ENCODE measurements at places on chromosomes 12 and 14. TPM values are rescaled to one million over a fixed set of nuclear protein-coding genes. Genes with fewer than 3 reads are reported as not detected.

The ACRBP gene
- total RNA-seq = 1.9 TPM

The FITM1 gene
- total RNA-seq = 0.96 TPM

- no peak for DNase-seq
Observed at GRCh38 chr14:64296561-64296960, 2.4 kb upstream of the ESR2 start.

DNA sequence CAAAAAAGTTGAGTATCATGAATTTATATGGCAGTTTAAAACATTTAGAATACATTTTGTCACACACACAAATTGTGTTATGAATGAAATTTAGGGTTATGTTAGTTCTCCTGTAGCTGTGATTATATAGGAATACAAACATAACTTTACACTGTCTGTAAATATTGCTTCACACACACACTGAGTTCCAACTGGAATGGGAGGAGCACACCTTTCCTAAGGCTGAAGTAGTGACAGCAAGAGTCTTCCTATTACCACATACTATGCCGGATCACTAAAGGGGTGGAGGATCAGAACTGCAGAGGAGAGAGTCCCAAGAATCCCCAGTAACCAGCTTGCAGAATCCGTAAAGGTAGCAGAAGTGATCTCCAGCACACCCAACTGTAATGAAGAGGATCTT is 63.7 kb downstream of the DNAI7 start:
- no peak for DNase-seq

DNA sequence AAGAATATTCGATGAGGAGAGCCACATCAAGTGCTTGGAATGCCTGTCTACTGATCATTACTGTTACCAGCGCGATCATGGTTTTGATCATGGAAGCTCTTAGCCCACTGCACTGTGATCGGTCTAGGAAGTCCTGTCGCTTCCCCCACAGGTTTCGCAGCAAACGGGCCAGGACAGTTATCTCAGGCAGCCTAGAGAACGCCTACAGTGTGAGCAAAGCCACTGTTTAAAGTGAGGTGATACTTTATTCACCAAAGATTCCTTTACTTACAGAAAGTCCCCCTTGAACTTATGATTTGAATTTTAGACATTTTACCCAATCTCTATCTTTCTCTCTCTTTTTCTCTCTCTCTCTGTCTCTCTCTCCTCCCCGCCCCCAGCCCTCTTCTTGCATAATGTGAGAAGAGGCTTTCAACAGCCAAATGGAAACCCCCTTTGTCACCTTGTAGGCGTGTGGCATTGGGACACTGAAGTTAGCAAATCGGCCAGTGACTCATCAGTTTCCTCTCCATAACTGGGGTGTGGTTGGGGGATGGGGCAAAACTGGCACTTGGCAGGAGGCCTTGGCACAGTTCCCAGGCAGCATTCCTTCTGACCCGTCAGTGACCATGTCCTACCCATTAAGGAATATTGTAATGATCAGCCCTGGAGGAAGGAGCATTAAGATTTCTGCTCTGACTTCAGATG is 214.8 kb downstream of the CHST11 start:
- peak; percentile 92 for DNase-seq

Measured in omental fat pad (tissue), 4 donors.